Fibroblast of villous mesenchyme (primary cell): ENCODE measurements at places on chromosomes 6 and 20. TPM values are rescaled to one million over a fixed set of nuclear protein-coding genes. Genes with fewer than 3 reads are reported as not detected.

DNA sequence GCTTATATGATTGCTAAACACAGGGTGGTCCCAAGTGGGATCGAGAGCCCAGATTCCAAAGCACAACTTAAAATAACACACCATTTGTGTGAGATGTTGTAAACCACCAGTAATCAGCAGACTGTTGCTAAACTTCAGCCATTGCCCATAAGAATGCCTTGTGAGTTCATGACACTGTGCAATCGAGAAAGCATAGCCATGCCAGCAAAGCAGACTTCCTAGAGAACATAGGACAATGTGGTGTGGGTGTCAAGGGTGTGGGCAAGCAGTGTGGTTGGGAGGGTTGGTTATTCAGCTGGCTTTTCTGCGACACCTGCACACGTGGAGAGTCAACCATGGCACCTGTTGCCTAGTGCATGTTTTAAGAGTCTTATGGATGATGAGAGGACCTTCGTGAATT is 16.1 kb upstream of the CALHM6 start:
- DNase-seq, result peak; percentile 38

DNA sequence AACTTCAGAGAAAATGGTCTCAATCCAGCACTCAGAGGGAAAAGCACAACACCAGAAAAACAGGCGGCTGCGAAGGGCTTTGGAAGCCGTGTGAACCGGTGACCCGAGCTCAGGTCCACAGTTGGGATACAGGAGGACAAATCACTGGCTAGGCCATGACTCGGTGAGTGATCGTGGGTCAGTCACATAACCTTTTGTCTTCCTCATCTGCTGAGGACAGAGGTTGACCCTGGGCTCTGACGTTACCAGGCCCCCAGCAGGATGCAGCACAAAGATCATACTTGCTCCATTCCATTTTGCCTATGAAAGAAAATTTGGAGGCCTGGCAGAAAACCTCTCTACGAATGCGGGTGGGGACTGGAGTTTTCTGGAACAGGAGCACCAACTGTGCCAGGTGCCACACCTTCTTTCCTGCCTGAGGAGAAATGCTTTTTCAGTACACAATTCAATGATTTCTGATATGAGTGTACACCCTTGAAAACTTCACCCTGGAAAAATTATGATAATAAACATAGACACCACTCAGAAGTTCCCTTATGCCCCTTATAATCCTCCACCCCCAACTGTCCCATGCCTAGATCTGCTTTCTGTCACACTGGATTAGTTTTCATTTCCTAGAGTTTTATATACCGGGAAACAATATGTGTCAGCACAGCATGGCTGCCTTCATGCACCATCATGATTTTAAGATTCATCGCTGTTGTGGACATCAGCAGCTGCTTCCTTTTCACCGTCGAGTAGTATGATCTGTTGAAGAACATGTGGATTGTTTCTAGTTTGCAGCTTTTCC is 85.3 kb upstream of the RALGAPA2 start:
- DNase-seq, result no peak

DNA sequence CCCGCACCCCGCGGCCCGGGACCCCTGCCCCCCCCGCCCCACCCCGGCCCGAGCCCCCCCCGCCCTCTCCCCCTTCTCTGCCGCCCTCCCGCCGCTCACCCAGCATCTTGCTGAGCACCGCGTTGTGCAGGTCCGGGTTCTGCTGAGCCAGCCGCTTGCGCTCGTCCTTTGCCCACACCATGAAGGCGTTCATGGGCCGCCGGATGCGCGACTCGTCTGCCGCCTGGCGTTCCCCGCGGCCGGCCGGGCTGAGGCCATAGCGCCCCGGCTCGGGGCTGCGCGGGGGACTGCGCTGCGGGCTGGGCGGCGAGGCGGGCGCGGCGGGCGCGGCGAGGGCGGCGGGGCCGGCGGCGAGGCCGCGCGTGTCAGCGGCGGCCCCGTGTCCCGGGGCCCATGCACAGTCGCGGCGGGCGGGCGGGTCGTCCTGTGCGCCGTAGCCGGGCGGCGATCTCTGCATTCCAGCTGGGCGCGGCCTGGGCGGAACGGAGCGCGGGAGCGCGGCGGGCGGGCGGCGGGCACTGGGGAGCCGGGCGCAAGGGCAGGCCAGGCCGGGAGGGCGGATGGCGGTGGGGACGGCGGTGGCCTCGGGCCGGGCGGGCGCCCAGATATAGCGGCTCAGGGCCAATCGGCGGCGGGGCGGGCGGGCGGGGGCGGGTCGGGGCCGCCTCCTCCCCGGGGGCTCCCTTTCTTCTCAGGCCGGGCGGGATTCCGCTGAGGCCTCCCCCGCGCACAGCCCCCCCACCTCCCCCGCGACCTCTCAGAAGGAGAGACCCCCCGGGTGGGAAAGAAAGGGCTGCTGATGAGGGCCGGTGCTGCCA is at the start of gene SOX18:
Gene SOX18, minus strand, starts transcription at position 580 of the 818 bp plus-strand sequence. Its CDS starts 123 bp downstream, at position 457.
- DNase-seq, result peak; percentile 41

DNA sequence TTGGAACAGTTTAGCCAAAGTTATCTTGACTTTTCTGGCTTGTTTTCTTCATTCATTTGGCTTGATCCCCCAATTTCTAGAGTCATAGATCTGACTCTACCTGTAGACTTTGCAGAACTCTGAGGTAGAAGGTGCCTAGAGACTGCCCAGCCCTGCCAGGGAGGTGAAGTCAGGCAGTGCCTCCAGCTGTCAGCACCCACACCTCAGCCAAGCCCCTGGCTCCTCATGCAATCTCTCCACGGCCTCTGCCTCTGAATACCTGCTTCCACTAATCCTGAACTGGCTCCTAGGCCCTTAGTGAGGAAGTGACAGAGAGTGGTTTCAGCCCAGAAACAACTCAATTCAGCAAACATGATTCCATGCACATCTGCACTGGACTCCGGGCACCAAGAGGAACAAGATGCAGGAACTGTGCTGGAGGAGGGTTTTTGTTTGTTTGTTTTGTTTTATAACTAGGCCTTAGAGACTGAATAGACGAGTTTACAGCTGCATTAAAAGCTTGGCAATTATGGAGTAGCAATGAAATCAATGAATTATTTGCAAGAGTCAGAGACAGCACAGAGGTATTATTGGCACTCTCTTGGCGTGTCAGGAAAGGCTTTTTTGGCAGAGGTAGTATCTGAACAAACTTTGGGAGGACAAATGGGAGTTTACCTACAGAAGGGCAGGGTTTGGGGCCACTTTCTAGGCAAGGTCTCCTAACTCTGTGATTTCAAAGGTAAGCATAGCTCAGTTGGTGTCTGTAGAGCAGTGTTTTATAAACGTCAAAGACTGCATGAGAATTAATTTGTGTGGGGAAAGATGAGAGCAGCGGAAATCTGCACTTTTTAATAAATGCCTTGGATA is 25.2 kb downstream of the TGM3 start:
- DNase-seq, result no peak

Gene SEMG1
- not detected in 2 replicates for total RNA-seq

Gene LATS1
- total RNA-seq, result 20.6 and 25.9 TPM in 2 replicates

Gene TM9SF4
- total RNA-seq, result 43.5 and 58.7 TPM in 2 replicates

Gene FERMT1
- total RNA-seq, result 4.3 and 4.5 TPM in 2 replicates
